ENCODE measurements at places on chromosomes 1 and 21. TPM values are rescaled to one million over a fixed set of nuclear protein-coding genes. Genes with fewer than 3 reads are reported as not detected.

EPS15 gene
- total RNA-seq: 52.3 TPM

SERPINC1 gene
- not detected for total RNA-seq

MXRA8 gene
- 172 TPM for total RNA-seq

GADD45A gene
- 80.2 TPM for total RNA-seq

EDN2 gene
- total RNA-seq: not detected

CELA3A gene
- not detected for total RNA-seq

NAV1 gene
- 123 TPM for total RNA-seq

TAL1 gene
- under 0.01 TPM for total RNA-seq

WNT3A gene
- total RNA-seq: not detected

DDX59 gene
- 16.3 TPM for total RNA-seq

JAK1 gene
- total RNA-seq: 164 TPM

ANKRD65 gene
- 0.18 TPM for total RNA-seq

Measured in smooth muscle cell of the umbilical artery (primary cell).